ENCODE measurements at places on chromosomes 13 and 19.

- no peak for DNase-seq
Observed at GRCh38 chr13:90839061-90839460, 508.4 kb upstream of the MIR17HG start.

GRCh38 chr19:39843919-39844793 is 2.0 kb downstream of the FBL start:
- peak; percentile 26 for DNase-seq

DNA sequence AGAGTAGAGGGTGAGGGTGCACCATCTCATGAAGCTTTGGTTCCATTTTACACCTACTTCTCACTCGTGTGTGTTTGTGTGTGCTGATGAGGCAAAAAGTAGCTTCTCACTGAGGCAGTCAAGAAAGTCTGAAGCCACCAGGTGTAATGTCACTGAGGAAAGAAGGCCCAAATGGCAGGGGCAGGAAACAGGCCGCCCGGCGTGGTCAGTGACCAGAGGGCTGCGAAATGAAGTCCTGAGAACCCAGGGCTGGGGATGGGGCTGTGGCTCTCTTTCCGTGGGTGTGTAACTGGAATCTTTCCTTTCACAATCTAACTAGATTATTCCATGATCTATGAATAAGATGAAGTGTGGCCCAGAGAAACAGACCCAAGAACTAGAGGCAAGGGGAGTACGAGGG is 25.5 kb upstream of the TFDP1 start:
- no peak for DNase-seq

- no peak for DNase-seq
Observed at GRCh38 chr19:8108560-8109445, 40.6 kb downstream of the FBN3 start.

GRCh38 chr13:36804588-36804987 is 14.4 kb upstream of the RFXAP start:
- DNase-seq = no peak

- DNase-seq = no peak
Observed at GRCh38 chr13:113359571-113359970, 4.4 kb downstream of the GRTP1 start.

GRCh38 chr13:51500687-51501086 is 47.9 kb upstream of the INTS6 start:
- DNase-seq = no peak

GRCh38 chr19:8373867-8374813 is 10.2 kb downstream of the ANGPTL4 start:
- no peak for DNase-seq

DNA sequence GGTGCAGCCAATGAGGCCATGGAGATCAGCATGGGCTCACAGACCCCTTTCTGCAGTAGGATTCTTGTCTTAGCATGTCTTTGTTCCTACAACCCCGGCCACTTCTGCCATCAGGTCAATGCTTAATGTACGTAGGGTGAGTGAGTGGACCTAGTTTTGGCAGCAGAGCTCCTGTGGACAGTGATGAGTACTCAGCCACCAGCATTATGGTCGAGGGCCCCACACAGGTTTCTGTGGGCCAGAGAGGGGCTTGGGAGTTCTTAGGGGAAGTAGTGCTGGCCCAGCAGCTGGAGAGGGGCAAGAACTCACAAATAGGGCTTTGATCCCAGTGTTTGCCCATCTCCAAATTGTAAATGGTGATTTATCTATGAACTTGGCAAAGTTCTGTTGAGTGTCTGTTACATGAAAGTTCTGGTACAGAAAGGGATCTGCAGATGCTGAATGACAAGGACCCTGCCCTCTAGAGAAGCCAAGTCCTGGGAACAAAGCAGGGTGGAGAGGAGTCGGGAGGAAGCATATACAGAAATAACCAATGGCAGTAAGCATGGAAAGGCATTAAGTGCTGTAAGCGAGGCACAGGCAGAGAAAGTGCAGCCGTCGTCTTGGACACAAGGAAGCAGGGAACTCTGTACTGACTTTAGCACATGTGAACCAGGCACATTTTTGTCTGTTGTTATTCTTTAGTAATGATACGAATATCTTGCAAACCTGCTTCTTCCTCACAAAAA is 185.1 kb downstream of the MTUS2 start:
- no peak for DNase-seq

- no peak for DNase-seq
Observed at GRCh38 chr13:21823416-21823815, 152.5 kb downstream of the FGF9 start.

- no peak for DNase-seq
Observed at GRCh38 chr19:1296575-1297271, 11.1 kb downstream of the EFNA2 start.

DNA sequence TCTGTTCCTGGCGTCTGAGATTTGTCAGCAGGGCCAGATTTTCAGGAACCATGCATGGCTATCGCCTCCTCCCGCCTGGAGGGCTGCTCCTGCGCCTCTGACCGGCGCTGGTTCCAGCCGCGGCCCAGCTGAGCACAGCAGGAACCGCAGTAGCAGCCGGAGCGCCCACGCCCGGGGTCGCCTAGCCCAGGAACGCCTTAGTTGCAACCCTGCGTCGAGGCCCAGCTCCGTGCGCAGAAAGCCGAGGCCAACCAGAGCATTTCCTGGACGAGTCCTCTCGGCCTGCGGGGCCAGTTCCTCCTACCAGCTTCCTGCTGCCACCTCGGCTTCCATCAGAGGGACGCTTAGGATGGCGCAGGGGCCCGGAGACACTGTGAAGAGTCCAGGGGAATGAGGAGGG is 74.9 kb downstream of the ZNF492 start:
- no peak for DNase-seq

DNA sequence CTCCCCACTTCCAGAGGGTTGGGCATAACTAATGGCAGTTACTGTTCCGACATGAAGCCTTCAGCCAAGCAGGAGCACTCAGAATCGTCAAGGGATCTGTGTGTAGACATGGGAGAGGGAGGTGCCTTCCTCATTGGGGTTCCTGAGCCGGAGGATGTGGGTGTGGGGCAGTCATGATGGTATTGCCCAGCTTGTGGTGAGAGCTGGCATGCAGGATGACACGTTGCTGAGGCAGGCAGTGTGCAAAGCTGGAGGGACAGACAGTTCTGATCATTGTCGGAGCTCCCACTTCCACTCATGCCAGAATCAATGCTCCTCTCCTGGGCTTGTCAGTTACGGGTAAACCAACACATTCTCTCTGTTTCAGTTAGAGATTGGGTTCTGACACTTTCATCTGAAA is 83.9 kb upstream of the TSC22D1 start:
- no peak for DNase-seq

- DNase-seq = no peak
Observed at GRCh38 chr13:96068729-96069128, 15.5 kb upstream of the UGGT2 start.

- no peak for DNase-seq
Observed at GRCh38 chr13:109381546-109382180, 404.7 kb downstream of the IRS2 start.

DNA sequence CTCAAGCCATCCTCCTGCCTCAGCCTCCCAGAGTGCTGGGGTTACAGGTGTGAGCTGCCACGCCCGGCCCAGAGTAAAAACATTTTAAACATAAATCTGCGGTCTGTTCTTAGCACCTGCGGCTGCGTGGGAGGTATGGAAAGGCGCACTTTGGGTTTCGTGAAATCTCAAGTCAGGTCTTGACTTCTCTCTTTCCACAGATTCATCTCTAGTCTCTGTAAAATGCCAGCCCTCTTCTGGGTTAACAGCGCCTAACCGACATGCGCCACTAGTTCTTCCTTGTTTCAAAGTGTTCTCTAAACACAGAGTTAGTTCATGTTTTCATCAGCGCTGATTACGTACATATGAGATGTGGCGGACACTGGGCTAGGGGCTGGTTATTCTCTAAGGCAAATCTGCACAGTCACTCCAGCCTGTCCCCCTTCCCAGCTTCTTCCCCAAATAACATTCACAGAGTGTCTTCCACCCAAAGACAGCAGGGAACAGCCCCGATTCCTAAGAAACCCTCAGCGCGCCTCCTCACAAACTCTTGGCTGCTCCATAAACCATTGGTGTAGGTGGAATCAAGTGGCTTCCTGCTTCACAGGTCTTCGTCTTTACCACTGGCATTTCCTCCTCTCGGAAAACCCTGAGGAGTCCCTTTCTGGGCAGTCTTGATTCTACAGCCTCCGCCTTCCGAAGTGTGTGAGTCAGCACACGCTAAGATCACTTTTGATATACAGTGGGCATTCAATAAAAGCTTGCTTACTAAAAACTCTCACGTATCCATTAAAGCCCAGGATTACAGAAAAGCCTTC is 1.4 kb downstream of the PARP4 start:
- DNase-seq = no peak

DNA sequence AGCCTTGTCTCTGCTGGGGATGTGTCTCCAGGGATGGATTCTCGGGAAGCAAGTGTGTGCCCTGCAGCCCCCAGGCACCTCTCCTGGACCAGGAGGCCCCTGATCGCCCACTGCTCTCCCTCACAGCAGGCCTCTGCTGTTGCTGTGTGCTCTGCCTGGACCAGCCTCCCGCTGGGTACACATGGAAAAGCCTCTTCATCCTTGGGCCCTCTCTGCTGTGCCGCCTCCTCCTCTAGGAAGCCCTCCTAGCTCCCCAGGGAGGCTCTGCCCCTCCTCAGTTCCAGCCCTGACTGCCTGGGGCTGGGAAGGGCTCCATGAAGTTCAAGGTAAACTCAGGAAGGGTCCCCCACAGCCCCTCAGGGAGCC is 12.0 kb downstream of the NDUFA11 start:
- no peak for DNase-seq

DNA sequence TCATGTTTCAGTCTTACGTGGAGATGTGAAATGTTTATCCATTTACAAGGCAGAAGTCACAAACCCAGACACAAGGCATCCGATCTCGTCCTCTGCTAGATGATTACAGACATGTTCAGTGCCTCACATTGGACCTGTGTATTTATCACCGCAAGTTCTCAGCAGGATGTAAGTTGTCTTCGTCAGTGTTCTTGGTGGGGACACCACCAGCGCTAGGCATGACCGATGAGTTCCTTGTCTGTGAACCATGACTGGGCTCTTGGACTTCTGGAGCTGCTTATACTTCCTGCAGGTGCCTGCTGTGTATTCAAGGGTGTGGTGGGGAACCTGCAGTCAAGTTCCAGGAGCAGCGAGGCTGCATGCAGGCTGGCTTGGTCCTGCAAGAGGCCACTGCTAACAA is 105.4 kb downstream of the URI1 start:
- DNase-seq = no peak

DNA sequence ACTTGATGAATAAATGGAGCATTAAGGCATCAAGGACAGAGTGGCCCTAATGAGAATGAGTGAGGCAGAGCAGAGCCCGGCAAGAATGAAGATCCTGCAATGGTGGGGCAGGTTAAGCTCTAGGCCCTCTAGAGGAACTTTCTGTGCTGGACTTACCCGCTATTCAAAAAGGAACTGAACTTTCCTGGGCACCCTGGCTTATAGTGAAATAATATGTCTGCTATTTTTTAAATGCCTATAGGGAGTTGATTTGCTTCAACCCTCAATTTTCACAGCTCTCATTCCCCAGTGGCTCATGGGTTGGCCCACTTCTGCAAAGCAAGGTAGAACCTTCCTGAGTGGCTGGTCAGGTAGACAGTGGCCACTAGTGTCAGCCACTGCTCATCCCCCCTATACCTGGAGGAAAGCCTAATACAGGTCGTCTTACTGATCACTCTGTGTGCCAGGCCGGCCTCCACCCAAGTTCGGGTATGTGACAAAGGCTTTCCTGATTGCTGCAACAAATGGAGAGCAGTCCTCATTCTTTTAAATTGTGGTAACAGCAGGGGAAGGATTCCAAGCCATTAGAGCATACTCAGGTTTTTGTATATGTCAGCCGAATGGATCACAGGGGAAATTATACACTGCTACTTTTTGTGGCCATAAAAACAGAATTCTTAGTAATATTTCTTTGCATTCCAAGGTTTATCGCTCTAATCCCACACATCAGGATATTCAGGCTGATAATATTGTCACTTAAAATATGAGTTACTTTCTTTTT is 103.0 kb downstream of the KL start:
- DNase-seq = no peak

GRCh38 chr13:49635599-49636433 is 7.5 kb downstream of the ARL11 start:
- no peak for DNase-seq
